ENCODE measurements at places on chromosomes 4 and X. TPM values are rescaled to one million over a fixed set of nuclear protein-coding genes. Genes with fewer than 3 reads are reported as not detected.

DNA sequence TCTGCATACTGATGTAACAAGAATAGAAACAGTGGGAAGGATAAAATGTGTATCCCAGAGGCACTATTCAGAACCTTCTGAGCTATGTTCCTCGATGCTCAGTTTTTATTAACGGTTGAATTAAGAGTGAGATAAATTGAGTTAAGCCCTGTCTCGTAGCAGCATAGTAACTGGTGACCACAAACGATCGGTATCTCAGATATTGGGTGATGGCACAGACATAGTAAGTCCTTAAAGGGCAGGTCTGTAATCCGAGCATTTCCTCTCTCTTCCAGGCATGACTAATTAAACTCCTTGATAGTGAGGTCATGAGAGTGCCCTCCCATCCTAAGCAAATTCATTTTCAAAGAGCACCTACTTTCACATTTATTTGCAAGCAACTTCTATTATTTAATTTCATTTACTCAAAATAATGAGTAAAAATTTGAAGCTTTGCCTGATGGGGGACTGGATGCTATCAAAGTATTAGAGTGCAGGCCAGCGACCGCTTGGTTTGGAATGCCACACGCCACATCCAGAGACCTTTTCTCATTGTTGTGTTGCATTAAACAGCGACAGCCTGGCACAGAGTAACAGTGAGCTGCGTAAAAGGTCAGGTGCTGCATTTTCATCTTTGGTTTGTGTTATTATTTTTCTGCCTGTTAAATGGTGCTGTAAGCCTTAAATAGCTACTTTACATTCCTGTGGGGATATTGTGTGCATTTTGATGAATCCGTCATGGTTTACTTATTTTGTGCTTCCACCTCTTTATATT is 101.9 kb downstream of the PCDH7 start:
- no peak for DNase-seq

DNA sequence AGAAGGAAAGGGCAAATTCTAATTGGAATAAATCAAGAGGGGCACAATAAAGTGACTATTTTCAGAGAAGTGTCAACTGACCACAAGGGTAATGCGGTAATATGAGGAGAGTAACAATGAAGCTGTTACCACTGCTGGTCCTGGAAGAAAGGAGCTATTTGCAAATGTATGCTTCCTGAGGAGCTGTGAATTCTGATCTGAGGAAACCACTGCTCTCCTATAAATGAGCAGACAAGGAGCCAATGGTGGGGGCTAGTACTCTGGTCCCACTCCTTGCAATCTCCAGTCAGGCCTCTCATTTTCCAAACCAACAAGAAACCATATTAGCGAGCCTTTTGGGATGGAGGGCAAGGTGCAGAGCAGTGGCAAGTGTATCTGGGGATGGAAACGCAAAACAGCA is 770.2 kb downstream of the FSTL5 start:
- no peak for DNase-seq

DNA sequence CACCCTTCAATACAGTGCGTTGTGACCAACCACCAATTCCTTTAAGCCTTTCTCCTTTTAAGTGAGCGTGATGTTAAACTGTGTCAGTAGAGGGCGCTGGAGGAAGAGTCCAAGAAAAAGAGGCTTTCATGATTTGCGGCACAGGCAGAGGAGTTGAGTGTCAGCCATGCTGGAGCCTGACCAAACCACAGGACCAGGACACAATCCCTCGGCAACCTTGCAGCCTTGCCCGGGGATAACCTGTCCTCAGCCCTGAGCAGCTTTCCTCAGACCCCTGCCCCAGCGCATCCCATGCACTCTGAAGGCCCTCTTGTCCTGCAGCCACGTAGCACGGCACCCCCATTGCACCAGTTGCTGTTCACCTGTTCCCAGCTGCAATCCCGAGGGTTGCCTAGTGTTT is 53.5 kb upstream of the SMIM31 start:
- no peak for DNase-seq

Gene NXF3
- total RNA-seq = 0.26 TPM

DNA sequence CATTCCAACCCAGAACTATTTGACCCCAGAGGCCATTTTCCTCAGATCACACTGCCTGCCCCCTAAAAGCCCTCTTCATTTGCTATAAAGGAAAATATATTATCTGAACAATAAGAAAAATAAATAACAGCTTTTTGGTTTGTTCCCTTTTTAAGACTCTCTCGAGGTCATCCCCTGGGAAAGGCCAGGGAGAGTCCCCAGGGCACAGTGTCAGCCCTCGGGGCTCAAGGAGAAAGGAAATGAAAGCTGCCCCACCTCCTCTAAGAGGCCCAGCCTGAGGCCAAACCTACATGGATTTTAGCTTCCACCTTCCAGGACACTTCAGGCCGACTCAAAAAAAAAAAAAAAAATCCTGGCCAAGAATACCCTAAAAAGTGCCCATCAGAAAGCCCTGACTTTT is 97.6 kb downstream of the SH3KBP1 start:
- DNase-seq = no peak

- DNase-seq = no peak
These were observed 135.8 kb upstream of the DGKK start for GRCh38 chrX:50606300-50606950.

DNA sequence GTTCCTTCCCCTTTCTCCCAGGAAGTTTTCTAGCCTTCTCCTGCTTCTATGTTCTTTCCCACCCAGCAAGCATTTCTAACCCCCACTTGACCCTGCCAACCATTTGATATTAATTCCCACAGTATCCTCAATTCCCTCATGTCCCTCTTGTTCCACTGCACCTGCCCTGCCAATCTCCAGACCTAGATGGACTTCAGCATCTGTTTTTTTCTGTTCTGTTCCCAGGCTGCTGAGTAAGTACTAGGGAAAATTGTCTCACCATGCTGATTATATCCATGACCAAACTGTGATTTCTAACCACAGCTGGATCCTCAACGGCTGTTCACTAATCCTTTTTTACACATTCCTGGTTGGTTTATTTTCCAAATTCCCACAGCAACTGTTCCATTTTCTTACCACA is 37.7 kb downstream of the CLCN5 start:
- DNase-seq = no peak

GRCh38 chr4:76987153-76987591 is 37.6 kb downstream of the SEPTIN11 start:
- DNase-seq = peak; percentile 56

- DNase-seq = no peak
These were observed 37.7 kb upstream of the PLAC1 start for GRCh38 chrX:134695999-134696398.

Measured in body of pancreas (tissue), 4 donors.